ENCODE measurements at places on chromosomes 12 and 14.
A peak's percentile ranks its signal among the peaks of the same experiment; 100 is the strongest.

- no peak for DNase-seq
Observed at GRCh38 chr12:5768581-5769196, 176.4 kb downstream of the ANO2 start.

DNA sequence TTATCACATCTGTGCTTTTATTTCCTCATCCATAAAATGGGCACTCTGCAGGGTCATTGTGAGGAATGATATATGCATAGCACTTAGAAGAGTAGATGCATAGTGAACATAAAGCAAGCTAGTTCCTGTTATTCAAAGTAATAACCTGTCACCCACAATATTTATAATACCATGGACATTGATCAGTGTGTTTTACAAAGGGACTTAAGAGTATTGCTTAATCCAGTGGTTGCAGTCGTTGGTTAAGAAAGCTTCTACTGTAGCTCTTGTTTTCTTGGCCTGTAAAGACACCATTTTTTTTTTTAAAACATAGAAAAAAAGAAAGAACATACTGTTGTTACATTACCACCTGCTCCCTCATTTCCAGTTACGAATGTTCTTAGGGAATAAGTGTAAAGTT is 13.1 kb downstream of the METAP2 start:
- DNase-seq: no peak

DNA sequence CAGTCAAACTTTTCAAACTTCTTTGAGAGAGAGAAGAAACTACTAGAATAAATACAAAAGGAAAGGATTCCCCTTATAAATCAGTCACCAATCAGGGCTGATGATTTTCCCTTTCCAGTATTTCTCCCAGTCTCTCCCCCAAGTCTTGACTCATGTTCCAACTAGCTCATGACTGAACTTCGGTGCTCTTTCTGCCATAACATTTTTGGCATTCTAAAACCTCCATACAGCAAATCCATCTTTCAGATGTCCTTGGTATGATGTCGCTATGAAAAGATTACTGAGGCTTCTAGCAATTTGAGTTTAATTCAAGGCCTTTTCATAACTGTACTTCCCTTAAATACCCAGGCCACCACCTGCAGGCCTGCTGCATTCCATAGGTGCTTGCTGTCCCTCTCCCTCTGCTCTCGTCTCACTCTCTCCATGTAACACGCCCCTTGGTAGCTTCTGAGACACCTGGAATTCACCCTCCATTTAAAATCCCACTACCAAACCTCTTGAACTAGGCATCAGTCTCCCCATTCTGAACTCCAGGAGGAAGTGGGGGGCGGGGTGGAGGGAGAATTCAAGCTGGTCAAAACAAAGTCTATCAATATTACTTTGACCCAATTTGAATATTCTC is 2.4 kb downstream of the PRKD1 start:
- no peak for DNase-seq

- no peak for DNase-seq
Observed at GRCh38 chr12:105359856-105360255, 29.4 kb downstream of the C12orf75 start.

- no peak for DNase-seq
Observed at GRCh38 chr12:62728741-62729140, 206.2 kb downstream of the PPM1H start.

GRCh38 chr14:97771340-97772045 is 974.3 kb downstream of the VRK1 start:
- no peak for DNase-seq

- no peak for DNase-seq
Observed at GRCh38 chr14:67413806-67414769, 2.1 kb upstream of the PLEK2 start.

- no peak for DNase-seq
Observed at GRCh38 chr12:33690562-33690961, 250.9 kb upstream of the SYT10 start.

DNA sequence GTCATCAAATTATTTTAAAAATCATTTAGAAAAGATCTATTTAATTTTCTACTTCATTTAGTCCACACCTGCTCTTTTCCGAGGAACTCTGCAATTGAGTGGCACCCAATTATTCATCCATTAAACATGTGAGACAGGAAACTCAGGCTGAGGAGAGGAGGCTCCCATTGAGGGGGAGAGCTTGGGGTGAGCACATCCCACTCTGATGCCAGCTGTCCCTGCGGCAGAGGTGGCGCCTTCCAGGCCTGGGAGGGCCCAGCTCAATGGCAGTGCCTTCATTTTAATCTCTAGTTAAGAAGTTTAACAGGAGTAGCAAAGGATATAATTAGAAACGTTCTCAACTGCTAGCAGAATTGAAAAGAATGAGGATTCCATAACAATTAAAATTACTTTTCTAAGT is 92.0 kb downstream of the ITPR2 start:
- DNase-seq: peak; percentile 4

DNA sequence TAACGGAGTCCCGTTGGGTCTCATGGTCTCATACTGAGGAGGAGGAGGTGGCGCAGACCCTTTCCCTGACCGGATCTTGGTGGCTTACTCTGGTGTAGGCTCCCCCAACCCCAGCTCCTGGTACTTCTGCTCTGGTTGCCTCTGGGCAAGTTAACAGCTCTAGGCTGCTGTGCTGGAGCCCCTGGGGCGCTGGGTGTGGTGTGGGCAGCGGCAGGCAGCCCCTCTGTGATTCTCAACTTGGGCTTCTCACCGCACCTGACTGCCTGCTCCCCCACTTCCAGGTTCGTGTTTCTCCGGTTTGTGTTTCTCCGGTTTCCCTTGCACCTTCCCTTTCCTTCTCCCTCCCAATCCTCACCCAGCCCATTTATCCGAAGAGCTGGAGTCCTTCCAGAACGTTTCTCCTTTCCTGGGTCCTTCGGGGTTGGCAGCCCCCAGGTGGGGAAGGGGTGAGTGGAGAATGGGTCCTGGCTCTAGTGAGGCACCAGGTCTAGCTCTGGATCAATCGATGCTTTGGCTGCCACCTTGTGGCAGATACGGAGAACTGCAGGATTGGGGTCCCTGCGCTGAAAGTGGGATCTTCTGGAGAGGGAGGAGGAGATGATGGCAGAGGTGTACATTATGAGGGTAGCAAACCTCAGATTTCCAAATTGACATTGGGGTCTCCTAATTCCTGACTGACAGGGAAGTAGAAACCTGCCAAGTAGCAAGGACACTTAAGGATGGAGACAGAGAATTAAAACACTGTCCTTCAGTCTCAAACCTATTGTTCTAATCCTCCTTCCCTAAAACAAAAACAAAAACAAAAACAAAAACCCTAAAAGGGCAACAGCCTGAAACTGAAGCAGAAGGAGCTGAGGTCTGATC is 8.3 kb downstream of the CISTR start:
- DNase-seq: peak; percentile 61

GRCh38 chr12:43951286-43951685 is 115.4 kb downstream of the TMEM117 start:
- DNase-seq: no peak

- DNase-seq: no peak
Observed at GRCh38 chr14:63857466-63858030, 4.7 kb downstream of the SYNE2 start.

- DNase-seq: no peak
Observed at GRCh38 chr12:47758584-47758833, 171 bp downstream of the RAPGEF3 start.

GRCh38 chr12:9957834-9958233 is 13.4 kb upstream of the CLEC12A start:
- no peak for DNase-seq

GRCh38 chr14:91873471-91874415 is 6.4 kb upstream of the TC2N start:
- DNase-seq: no peak

- DNase-seq: no peak
Observed at GRCh38 chr12:104939089-104939488, 19.0 kb downstream of the SLC41A2 start.

DNA sequence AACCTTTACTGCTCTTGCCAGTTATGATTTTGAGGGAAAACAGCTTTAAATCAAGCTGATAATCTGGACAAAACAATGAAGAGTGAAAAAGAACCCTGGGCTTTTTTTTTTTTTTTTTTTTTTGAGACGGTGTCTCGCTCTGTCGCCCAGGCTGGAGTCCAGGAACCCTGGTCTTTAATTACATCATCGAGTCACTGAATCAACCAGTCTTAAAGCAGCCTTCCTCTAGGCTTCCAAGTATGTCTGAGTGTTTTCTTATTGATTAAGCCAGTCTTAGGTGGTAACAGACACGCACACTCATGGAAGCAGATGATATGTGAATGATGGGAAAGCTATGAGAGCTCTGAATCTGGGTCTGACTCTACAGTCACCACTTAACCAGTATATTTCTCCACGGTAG is 5.9 kb upstream of the VCPKMT start:
- DNase-seq: no peak

DNA sequence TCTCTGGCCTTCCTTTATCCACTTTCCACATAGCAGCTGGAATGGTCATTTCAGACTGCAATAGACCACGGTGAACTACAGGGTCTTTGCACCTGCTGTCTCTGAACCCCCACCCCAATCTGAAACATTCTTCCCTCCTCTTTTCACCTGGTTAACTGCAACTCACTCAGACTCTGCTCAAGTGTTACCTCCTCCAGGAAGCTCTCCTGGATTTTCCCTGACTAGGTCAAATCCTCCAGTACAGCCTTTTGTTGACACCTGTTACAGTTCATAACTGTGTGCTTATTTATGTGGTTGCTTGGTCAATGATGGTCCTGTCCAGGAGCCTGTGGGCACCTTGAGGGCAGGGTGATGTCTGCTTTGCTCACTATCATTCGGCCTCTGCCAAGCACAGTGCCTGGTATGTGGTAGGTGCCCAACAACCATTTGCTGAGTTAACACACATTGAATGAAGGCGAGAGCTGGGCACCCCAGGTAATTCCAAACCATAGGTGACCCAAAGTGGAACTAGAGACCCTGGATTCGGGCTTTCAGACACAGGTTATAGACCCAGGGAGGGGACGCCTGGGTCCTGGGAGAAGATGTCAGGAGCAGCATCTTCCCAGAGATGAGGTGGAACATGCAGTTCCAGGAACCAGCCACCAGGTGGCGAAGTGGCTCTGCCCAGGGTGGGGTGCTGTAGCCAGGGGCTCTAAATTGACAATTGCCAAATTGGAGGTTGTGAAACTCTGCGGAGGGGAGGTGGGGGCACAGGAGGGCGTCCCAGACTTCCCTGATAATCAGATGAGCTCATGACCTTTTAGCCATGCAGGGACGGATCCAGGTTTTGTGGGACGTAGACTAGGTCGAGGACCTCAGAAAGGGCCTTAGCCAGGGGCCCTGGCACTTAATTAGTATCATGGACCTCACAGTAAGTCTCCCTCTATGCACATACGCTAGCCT is 28.1 kb downstream of the TRPV4 start:
- DNase-seq: peak; percentile 5

- DNase-seq: no peak
Observed at GRCh38 chr12:80676856-80677255, 30.6 kb upstream of the MYF6 start.

DNA sequence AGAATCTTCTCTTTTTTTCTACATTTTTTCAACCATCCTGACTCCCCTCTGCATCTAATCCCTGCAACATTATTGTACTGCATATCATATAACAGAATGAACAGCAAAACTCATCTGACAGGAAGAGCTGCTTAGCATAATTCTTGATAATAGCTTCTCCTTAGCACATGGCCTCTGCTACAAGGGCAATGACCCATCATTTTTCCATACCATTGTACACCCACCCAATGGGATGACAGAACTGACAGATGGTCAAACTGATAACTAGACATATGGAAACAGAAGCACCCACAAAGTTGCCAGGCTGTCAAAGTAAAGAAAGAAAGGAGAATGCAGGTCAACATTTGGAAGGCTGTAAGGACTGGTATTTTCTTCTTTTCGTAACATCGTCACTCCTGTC is 390.4 kb upstream of the USP15 start:
- no peak for DNase-seq

- no peak for DNase-seq
Observed at GRCh38 chr14:39034481-39035296, 68.3 kb downstream of the SEC23A start.

- no peak for DNase-seq
Observed at GRCh38 chr12:71749666-71750065, 5.0 kb upstream of the RAB21 start.

DNA sequence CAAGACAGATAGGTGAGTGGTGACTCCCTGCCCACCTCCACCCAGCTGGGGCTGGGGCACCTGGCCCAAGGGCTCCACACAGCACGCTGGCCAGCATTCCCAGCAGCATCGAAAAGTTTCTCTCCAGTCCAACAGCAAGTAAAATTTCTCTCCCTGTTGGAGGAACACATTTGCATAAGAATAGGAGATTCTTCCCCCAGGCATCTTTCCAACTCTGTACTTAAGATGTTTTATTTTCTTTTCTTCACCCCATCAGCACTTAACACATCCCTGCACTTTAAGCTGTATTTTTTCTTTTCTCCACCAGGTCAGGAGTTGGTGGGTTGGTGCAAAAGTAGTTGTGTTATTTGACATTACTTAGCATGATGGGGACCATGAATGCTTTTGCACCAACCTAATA is 47.2 kb downstream of the OR9K2 start:
- no peak for DNase-seq

DNA sequence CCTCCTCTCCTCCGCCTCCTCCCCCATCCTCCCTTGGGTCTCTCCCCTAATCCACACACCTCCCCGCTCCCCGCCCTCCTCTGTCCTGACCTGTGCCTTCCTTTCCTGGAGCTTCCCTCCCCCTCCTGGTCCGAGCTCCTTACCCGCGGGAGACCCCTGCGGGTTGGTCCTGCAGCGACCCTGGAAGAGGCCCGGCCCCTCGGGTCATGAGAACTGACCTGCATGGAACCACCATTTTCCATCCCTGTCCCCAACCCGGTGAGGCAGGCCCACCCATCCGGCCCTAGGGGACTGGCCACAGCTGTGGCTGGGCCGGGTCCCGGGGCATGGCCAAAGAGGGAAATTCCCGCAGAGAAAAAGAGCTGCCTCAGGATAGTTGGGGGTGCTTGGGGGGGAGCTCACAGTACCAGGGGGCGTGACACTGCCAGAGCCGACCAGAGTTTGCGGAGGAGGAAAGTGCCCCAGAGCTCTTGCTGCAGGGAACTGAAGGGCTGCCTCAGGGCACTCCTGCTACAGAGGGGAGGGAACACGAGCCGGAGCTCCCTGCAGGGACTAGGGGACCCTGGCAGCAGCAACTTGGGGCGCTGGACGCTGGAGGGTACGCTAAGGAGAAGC is 613 bp downstream of the ARHGEF40 start:
- DNase-seq: no peak

GRCh38 chr12:27468241-27468640 is 21.7 kb downstream of the SMCO2 start:
- DNase-seq: no peak

DNA sequence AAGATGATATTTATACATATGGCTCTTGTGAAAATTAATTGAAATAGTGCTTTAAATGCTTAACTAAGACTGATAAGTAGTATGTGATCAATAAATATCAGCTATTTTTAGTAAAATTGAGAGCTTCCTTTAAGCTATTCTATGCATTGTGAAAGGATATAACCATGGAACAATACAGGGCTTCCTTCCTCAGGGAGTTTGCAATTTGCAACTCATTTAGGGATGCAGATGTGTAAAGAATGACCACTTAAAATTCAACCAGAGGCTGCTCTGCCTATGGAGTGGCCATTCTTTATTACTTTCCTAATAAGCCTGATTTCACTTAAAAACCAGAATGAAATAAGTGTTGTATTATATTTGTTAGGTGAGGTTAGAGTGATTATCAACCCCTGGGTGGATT is 103.2 kb upstream of the PRICKLE1 start:
- DNase-seq: no peak
